T-helper 22 cell (primary cell): ENCODE measurements at places on chromosomes 13 and 19.

DNA sequence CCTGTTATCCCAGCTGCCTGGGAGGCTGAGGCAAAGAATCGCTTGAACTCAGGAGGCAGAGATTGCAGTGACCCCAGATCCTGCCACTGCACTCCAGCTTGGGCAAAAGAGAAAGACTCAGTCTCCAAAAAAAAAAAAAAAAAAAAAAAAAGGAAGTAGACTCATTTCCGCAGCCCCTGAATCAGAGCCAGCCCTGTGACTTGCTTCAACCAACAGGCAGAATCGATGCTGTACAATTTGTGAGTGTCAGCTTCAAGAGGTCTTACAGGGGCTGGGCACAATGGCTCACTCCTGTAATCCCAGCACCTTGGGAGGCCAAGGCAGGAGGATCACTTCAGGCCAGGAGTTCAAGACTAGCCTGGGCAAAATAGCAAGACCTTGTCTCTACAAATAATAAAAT is 12.8 kb downstream of the ANKRD27 start:
- no peak for DNase-seq

DNA sequence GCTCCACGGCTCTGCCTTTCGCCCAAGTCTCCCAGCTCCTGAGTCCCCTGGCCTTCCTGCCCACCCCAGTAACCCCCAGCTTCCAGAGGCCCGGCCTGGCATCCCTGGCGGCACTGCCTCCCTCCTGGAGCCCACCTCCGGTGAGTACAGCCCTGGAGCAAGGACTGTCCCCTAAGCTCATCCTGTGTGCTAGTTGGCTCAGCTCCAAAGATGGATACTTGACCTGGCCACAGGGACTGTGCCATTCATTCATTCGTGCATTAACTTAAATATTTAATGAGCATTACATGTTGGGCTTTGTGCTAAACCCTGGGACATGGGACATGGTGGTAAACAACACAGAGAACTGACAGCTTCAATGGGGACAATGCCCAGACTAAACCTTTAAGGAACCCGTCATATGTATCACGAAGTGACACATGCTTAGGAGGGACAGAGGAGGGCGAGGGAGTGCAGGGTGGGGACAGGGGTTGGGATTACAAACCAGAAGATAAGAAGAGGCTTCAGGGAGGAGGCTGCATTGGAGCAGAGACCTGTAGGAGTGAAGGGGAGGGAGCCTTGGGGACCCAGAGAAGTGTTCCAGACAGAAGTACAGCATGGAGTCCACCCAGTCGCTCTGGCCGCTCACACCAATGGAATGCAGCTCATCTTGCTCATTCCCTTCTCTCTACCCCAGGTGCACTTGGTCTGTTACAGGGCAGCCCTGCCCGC is 6.9 kb upstream of the OVOL3 start:
- no peak for DNase-seq

DNA sequence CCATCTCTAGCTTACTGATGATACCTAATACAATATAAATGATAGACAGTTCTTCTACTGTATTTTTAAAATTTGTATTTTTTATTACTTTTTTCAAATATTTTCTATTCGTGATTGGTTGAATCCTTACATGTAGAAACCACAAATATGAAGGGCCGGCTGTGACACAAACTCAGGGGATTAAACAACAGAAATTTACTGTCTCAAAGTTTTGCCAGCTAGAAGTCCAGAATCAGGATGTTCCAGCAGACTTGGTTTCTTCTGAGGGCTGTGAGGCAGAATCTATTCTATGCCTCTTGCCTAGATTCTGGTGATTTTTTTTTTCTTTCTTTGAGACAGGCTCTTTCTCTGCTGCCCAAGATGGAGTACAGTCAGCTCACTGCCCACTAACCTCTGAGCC is 13.8 kb downstream of the FPR1 start:
- DNase-seq: no peak

DNA sequence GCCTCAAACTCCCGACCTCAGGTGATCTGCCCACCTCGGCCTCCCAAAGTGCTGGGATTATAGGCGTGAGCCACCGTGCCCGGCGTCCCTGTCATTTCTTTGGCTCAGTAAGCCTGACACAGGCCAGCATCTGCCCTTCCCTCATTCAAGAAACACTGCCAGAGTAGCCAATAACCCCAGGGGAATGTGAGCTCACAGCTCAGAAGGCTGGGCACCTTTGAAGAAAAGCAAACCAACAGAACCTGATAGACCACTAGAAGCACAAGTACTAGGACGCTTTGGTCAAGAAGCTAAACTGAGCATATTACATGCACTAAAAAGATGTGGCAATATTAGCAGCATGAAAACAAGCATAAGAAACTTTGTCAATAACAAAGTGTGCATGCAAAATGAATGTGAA is 14.2 kb downstream of the SIGLEC5 start:
- no peak for DNase-seq
